ENCODE measurements at places on chromosomes 5 and 9.

DNA sequence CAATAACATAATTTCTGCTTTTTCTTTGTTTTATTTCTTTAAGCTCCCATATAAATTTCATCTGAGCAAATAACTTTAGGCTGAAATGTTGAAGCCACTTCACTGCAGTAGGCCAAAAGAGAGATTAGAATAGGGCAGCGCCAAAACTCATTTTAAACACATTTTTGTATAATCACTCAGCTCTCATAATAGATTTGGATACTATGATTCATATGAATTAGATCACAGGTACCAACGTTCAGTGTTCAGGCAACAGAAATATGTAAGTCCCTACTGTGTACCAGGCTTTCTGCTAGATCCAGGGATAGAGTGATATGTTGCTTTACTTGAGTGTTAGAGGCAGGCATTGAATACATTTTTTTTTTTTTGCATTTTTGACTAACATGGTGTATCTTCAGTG, 370.5 kb downstream of the PTPRD start:
- DNase-seq, result no peak

DNA sequence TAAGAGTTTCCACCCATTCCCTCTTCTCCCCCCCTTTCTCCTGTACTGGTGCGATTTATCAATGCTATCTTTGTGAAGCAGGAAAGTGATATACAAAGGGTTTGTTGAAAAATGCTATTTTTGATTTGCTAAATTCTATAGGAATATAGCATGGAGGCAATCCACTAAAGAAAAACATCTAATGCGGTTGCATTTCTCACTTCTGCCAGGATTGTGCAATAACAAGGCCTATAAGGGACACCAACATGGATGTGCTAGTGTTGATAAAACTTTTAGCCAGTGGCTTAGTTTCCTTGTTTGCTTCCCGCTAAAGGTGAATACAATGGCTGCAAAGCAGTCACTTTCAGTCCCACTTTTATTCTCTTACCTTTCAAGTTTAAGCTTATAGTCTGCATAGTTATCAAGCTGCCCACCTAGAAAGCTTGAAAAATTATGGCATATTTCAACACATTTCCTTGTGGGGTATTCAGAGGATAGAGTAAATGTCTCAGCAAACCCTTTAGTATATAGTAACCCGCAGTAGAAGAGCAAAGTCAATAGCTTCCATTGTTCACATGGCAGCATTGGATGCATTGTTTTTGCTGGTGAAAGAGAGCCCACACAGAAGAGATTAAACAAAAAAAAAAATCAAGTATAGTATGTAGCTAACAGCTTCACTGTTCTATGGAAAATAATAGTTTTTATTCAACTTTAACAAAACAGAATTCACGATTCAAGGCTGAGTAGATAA, 674.6 kb upstream of the SEMA6A start:
- DNase-seq, result no peak

DNA sequence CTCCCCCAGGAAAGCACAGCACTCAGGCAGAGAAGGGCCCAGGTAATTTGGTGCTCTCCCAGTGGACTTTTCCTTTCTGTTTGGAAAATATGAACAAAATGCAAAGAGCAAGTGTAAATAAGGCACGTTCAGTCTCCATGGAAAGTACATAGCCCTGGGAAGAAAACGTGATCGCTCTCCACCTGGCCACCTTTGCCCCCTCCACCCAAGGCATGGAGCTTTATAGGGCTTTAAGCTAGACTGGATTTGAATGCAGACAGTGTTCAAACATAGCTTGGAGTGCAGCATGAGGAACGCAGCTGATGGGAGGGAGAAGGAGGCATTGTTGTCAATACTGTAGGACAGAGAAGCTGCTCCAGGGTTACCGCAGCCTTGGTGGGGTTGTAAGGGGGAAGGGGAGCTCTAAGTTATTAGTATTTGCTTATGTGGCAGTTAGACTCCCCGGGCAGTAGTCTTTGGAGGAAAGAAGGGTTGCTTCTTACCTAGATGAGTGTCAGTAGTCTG, 500.2 kb downstream of the SPOCK1 start:
- DNase-seq, result no peak

GRCh38 chr9:94101162-94101853, 17.0 kb downstream of the PTPDC1 start:
- no peak for DNase-seq

GRCh38 chr9:124820698-124821623, 32.3 kb upstream of the WDR38 start:
- DNase-seq, result no peak

DNA sequence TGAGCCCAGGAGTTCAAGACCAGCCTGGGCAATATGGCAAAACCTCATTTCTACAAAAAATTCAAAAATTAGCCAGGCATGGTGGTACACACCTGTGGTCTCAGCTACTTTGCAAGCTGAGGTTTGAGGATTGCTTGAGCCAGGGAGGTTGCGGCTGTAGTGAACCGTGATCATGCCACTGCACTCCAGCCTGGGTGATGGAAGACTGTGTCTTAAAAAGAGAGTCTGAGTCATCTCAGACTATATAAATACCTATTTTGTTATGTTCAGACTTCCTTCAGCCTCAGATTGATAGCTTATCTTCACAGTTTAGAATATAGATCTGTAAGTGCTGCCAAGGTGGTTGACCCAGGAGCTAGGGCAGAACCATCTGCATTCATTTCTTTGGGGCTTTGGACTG, 1.6 kb upstream of the PAIP2 start:
- no peak for DNase-seq
